ENCODE measurements at places on chromosomes 2 and 18.
A peak's percentile ranks its signal among the peaks of the same experiment; 100 is the strongest.

DNA sequence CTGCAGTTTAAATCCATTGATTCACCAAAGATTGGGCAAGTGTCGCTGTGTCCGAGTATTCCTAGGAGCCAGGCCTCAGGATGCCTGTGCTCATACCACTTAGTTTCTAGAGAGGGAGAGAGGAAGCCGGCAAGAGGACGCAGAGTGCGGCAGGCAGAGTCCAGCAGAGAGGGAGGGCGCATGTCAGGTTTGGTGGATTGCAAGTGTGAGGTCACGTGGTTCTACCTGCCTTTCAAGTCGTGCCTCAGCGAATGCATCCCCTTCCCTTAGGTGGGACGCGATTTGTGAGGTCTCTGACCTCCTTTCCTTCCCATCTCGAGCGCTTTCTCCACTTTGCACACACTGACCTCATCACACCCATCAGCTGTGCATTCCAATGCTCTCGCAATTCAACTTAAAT lies 188.1 kb downstream of the TMEM18 start:
- no peak for DNase-seq

GRCh38 chr2:96195410-96196066 lies 13.1 kb downstream of the STARD7 start:
- DNase-seq = no peak

- no peak for DNase-seq
Observed at GRCh38 chr2:174076975-174077374, 111.8 kb upstream of the SP3 start.

- DNase-seq = no peak
Observed at GRCh38 chr2:228541789-228542188, 360.3 kb upstream of the SPHKAP start.

DNA sequence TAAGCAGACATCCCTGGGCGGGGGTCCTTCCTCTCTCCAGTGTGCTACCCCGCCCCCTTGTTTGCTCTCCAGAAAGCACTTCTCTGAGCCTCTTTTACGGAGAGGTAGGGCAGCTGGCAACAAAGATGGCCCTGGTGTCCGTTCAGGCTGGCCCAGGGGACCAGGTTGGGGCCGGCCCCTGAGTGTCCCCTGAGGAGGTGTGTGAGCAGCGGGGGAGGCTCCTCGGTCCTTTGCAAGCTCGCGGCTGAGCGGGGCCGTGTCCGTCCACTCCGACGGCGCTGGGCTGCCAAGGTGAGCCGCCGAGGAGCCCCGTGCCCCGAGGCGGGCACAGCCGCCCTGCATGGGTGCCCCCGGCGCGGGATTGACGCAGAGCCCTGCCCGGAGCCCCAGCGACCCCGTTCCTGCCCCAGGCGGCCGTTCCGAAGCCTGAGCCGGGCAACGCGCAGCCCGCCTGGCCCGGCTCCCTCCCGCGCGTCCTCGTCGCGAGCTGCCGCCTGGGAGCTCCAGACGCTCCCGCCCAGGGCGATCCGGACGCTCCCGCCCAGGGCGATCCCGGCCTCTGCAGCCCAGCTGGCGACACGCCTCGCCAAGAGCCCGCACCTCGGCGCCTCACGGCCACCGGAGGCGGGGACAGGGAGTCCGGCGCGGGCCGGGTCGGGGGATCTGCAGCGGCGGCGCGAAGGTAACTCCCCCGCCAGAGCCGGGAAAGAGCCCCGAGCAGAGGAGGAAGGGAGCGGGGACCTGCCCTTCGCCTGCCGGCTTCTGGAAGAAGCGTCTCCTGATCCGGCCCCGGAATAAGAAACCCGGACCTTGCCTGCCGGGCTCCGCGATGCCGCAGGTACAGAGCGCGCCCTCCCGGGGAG lies at the start of gene PROKR1:
TSS of gene PROKR1 (plus strand) at position 569 of the 863 bp plus-strand sequence. CDS start 2,243 bp downstream, outside the sequence.
- no peak for DNase-seq

DNA sequence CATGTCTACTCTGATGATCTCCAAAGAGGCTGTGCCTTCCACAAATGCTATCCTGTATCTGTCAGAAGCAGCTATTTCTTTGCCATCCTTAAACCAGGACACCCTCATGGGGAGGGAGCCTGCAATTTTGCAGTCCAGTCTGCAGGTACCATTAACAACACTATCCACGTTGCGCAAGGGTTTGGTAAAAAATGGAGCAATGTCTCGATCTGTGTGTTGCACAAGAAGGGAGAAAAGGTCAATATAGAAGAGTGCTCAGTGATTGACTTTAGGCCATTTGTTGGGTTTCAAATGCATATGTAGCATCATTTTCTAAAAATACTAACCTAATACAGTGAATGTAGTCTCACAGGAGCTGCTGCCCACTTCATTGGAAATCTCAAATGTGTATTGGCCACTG lies 74.3 kb downstream of the TTN start:
- no peak for DNase-seq

GRCh38 chr2:173424886-173425285 lies 70.2 kb downstream of the CDCA7 start:
- DNase-seq = no peak

DNA sequence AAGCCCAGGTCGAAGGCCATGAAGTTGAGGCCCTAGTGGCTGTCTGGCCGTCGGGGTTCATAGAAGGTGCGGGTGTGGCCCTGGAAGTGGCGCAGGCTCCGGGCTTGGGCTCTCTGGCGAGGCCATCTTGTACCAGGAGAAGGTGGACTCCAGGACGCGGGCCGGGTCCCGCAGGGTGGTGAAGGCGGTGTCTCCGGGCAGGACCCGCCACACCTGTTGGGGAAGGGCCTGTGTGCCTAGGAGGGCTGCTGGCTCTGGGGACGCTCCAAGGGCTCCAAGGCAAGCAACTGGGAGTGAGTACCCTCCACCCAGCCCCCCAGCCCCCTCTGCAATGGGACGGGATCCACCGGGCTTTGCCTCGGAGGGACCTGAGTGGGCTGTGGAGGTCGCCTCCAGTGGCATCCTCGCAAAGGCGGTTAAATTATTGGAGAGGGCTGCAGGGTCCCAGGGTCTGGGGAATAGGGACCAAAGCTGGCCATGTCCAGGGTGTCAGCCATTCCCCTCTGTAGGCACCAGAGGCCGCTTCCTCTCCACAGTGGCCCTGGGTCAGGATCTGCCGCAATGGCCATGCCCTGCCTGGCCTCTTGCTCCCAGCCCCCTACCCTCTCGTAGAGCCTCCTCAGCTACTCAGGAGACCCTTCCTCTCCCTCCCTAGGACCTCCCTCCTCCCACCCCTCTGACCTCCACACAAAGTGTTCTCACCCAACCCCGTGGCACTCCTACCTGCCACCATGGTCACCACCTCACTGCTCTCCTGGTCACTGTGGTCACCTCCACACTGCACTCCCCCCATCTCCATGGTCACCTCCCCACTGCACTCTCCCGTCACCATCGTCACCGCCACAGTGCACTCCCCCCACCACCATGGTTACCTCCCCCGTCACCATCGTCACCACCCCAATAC lies 10.3 kb downstream of the AQP12A start:
- DNase-seq = no peak

- no peak for DNase-seq
Observed at GRCh38 chr2:152071092-152071491, 27.8 kb downstream of the CACNB4 start.

GRCh38 chr18:79604205-79604912 lies 75.2 kb upstream of the CTDP1 start:
- DNase-seq = no peak

DNA sequence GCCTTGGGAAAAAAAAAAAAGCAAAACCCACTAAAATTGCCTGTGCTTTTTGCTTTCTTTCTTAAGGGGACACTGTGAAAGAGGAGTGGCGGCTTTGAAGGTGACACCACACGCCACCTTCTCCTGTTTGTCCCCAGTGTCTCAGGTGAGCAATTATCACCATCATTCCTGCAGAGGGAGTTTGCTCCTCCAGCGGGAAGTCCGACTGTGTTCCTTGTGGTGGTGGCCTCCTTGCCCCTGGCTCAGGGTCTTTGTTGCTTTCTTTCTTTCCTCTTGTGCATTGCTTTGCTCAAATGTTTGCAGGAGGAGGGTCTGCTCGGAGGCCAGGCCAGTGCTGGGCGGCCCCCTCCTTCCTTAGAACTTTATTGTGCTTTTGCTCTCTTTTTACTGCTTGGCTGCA lies 164.3 kb upstream of the CXCR4 start:
- no peak for DNase-seq

- no peak for DNase-seq
Observed at GRCh38 chr18:73774811-73775509, 372.7 kb downstream of the FBXO15 start.

DNA sequence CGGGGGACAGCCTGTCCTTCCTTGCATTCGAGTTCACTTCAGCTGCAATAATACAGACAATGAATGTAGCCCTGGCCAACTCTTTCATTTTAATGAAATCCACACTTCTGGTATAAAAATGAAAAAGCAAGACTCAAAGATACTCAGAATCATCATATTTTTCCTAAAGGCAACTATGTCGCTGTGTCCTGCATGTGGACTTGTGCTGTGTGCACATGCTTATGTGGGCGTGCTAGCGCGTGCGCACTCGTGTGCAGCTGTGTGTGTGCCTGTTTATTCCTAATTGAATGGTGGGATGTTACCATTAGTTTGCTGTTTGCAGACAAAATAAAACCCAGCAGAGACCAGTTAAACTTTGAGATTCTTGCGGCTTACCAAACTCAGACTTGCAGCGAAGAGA lies 49.6 kb downstream of the SMIM21 start:
- DNase-seq = no peak

DNA sequence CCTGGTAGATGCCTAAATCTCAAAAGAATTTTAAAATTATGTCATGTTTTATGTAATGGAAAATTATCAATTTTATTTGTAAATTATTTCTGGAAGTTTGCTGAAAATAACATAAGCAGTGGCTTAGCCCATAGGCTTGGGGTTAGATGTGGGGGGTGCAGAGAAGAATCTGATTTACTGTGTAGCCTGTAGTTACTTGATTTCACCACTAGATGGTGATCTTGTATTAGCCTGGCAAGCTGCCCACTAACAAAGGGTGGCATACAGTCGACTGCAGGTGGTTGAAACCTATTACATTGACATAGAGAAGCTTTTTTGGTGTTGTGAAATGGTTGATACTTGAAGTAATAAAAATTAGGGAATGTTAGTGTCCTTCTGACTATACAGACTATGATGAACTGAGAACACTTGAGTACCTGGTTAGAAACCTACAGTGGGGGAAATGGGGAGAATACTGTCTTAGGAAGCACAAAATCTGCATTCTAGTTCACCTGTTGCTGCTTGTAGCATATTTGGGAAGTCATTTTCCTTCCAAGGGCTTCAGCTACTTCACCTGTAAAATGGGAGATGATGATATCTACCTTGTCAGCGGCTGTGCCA lies 191.0 kb upstream of the LHCGR start:
- peak; percentile 22 for DNase-seq

DNA sequence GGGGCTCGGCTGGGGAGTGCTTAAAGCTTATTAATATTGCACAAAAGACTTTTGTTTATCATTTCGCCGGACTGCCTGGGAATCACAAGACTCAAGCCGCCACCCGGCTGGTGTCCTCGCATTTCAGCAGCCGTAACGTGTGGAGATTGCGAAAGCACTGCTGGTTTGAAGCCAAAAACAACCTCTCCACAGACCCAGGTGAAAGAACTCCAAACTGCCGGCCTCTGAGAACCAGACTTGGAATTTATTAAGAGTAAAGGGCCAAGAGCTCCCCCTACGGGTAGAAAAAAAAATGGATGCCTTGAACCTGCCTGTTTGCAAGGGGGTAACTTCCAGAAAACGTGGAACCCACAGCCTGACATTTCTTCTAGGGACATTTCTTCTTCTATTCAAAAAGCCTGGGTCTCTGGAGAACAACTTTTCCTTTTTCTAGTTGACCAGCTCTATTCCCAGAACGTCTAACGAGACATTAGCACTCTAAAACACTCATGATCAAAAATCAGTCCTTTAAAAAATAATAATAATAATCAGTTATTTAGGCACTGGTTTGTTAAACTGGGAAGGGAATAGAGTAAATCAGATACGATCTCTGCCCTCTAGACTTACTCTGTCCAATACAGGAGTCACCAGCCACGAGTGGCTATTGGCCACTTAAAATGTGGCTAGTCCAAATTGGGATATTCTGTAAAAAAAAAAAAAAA lies 216.3 kb downstream of the C1D start:
- peak; percentile 78 for DNase-seq

- no peak for DNase-seq
Observed at GRCh38 chr2:39584283-39584965, 81.3 kb upstream of the TMEM178A start.

DNA sequence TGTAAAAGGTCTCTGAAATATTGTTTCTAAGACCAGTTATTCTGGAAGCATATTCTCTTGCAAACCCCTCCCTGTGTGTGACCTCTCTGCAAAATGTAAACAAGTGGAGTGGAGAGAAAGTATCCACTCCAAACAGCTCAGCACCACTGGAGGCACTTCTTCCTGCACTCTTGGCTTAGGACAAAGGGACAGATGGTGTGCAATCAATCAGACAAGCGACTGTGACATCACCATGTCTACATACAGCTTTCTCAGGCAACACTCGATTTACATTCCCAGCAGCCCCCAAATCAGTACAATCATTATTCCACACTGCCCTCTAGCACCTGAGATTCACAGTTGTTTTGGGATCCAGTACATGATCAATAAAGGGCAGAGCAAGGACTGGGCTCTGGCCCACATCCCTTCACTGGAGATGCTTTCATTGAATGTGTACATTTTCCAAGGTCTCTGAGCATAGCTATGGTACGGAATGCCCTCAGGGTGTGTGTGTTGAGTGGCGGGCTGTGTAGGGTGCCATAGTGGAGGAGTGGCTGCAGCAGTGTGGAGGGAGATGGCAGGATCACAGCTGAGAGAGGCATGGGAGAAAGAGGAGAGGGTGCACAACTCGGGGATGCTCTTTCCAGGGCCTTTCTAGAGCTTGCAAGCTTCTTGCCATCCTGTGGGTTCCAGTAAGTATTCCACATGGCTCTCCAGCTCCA lies 311.8 kb upstream of the ST6GAL2 start:
- DNase-seq = no peak

GRCh38 chr2:55827855-55828254 lies 95.7 kb downstream of the EFEMP1 start:
- DNase-seq = no peak

- no peak for DNase-seq
Observed at GRCh38 chr2:207150284-207150683, 15.5 kb downstream of the KLF7 start.

DNA sequence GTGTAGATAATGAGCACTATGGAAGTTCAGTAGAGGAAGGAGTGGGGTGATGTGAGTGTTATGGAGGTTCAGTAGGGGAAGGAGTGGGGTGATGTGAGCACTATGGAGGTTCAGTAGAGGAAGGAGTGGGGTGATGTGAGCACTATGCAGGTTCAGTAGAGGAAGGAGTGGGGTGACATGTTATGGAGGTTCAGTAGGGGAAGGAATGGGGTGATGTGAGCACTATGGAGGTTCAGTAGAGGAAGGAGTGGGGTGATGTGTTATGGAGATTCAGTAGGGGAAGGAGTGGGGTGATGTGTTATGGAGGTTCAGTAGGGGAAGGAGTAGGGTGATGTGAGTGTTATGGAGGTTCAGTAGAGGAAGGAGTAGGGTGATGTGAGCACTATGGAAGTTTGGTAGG lies 116.3 kb upstream of the SMAD7 start:
- DNase-seq = no peak

- no peak for DNase-seq
Observed at GRCh38 chr2:110688594-110689091, 10.8 kb upstream of the BUB1 start.

Measured in T1000 (cell line).